Mesenchymal stem cell (in vitro differentiated cells and primary cell): ENCODE measurements at places on chromosomes 11 and 22.

DNA sequence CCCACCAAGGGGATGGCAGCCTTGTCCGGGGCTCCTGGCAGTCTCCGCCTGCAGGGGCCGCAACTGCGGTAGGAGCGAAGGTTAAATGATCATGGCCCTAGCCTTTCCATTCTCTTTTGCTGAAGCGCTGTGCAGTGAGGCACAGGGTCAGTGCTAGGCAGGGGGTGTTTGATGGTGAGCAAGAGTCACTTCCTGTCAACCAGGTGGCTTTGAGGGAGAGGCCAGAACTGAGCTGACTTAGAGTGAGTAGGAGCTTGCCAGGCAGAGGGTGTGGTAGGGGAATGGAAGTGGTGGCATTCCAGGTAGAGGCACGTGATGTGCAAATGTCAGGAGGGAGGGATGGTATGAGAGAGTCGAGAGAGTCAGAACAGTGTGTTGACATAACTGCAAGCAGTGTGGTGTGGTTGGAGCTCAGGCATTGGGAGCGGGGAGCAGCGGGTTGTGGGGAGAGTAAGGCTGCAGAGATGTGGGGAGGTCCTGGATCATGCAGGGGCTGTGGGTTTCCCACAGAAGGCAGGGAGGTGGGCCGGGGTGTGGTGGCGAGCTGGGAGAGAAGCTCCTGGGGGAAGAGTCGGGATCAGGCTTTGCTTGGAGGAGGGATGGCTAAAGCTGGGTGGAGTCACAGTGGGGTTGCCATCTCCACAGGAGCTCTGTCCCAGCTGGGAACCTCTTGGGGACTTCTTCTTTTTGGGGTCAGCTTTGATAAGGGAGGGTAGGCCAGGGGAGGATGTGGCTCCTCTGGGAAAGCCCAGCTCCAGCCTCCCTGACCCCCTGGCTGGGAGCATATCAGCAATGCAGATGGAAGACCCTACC is 33.3 kb downstream of the AMPD3 start:
- DNase-seq = no peak

DNA sequence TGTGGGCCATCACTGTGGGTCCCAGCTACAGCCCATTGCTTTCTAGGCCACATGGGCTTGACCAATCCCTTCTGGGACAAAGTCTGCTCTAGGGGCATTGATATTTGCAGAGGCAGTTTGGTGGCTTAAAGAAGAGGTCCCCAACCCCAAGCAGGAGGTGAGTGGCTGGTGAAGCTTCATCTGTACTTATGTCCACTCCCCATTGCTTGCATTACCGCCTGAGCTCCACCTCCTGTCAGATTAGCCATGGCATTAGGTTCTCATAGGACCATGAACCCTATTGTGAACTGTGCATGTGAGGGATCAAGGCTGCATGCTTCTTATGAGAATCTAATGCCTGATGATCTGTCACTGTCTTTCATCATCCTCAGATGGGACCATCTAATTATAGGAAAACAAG is 54.4 kb upstream of the CADM1 start:
- no peak for DNase-seq

- DNase-seq = peak; percentile 36
These were observed 8.2 kb downstream of the SERPIND1 start for GRCh38 chr22:20782083-20782482.

- peak; percentile 1 for DNase-seq
These were observed 143.3 kb upstream of the MTNR1B start for GRCh38 chr11:92826136-92826535.

DNA sequence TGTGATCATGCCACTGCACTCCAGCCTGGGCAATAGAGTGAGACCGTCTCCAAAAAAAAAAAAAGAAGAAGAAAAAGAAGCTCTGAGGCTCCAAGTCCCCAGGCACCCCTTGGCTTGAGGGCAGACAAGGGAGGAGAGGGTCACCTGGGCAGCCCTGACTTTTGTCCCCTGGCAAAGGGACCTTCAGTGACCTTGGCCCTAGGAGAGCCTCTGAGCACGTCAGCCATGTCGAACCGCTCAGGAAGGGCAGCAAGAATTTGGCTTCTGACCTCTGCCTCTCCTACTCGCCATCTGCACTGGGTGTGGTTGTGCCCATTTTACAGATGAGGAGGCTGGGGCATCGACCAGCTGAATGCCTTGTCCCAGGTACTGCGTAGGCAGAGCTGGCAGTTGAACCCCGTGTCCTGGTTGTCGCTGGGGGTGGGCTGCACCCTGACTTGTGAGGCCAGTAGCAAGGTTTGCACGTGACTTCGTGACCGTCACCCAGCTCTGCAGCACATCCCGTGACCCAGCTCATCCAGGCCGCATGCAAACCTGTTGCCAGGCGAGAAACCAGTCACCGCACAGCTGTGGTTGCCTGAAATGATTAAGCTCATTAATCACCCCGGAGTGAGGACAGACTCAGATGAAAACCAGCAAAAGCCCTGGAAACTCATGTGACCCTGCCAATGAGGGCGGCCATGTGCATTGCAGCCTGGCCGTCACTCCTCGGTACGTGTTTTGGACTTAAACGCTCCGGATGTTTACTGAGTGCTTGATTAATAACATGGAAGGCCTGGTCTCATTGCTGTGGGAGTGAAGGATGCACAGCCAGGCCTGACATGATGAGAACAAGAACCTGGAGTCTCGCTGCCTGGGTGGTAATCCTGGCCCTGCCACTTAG is 47.7 kb upstream of the PPP6R3 start:
- DNase-seq = peak; percentile 73
